Hypothalamus (tissue), 51 donors: ENCODE measurements at places on chromosomes 3 and 15.

GRCh38 chr3:145820170-145820569, 340.8 kb downstream of the PLOD2 start:
- DNase-seq = no peak

DNA sequence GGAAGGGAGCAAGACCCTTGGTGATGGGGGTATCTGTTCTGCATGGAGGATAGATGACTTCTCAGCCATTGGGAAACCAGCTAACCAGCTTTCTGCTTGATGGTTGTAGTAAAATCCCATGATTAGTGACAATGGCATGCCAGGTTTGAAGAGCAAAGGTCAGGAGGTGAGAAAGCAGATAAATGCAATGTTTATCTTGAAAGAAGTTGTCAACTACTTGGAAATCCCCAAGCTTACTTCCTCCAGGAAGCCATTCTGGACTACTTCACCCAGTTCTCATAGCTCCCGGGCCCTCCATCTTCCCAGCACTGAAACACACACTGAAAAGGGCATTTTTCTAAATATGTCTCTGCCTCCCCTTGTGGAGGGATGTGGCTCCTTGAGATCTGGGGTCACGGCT, 51.3 kb downstream of the SMAD3 start:
- no peak for DNase-seq

DNA sequence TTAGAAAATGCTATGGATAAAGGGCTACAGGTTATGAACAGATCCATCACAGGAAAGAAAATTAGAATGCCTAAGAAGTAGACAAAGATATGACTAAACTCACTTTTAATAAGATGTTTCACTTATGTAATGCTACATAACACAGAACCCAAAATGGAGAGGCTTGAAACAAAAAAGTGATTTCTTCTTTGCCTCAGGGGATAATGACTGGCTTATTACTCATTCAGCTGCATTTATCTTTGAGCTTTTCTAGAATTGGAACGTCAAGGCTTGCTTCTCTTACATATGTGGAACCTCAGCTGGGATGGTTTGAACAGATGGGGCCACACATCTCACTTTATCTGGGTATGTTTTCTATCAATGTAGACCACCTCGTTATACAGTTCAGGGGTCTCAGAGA, 120.6 kb upstream of the EPHA3 start:
- no peak for DNase-seq

DNA sequence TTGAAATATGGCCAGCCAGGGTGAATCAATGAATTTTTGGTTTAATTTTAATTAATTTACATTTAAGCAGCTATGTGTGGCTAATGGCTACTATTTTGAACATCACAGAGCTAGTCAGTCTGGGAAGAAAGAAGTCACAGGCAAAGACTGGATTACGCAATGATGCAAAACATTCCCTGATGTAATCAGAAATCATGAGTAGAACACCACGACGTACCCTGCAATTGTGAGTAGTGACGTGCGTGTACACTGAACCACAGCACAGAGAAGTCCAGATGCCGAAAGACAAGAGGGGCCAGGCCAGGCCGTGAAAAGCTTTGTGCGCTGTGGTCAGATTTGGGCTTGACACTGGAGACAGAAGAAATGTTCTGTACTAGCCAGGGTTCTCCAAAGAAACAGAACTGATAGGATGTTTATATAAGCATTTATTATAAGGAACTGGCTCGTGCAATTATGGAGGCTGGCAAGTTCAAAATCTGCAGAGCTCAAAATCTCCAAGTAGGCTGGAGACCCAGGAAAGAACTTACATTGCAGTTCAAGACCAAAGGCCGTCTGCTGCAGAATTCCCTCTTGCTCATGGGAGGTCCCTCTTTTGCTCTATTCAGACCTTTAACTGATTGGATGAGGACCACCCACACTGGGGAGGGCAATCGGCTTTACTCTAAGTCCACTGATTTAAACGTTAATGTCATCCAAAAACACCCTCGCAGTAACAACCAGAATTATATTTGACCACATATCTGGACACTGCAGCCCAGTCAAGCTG, 44.6 kb downstream of the SH3BP5 start:
- DNase-seq = no peak

GRCh38 chr3:133113526-133113925, 75.3 kb downstream of the TMEM108 start:
- DNase-seq = no peak

GRCh38 chr3:78878011-78878410, 889.8 kb downstream of the ROBO1 start:
- DNase-seq = no peak

DNA sequence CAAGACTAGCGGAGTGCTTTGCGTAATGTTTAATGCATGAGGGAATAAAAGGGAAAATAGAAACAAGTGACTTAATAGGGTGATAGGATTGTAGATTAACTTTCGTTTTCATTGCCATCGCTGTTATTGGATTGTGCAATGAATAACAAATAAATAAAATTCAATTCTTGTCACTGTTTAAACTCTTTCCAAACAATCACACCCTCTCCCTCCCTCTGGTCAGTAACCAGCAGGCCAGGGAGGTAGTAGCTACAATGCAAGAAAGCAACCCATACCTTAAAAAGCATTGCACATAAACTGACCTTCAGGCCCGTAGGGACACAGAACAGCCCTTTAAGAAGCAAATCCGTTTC, 705 bp upstream of the TFRC start:
- no peak for DNase-seq
